Heart right ventricle (tissue), 16 donors: ENCODE measurements at places on chromosomes 2 and 18.

- DNase-seq = no peak
- no peak overlapping the region for H3K4me3 ChIP-seq
- H3K27ac ChIP-seq = no peak overlapping the region
Measured at GRCh38 chr2:39069890-39070465, 50.9 kb downstream of the SOS1 start.

DNA sequence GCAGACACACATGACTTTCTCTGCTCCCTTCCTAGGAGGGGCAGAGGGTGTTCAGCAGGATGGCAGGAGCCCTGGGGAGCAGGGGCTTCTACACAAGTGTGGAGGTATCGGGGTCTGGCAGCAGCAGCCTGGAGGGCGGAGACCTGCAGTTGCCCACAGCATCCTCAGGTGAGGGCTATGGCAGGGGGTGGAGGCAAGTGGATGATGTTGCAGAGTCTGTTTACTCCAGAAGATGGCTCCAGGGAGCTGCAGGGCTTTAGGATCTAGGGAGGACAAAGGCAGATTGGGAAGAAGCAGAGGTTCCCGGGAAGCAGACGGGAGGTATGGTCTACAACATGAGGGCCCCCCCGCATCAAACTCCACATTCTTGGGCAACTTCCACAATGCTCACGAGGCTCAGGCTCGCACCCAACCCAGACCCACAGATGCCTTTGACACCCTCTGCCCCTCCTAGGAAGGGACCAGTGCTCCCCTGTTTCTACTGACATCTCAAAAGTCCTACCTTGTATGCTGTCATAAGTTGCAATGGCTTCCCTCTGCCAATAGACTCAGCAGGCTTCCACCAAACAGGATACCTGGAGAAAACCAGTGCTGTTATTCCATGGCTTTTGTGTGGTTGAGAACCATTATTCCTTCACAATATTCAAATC is 12.0 kb upstream of the ATP6V1C2 start:
- no peak for DNase-seq
- H3K4me1 ChIP-seq = no peaks in the 10 kb centered on the region
- H3K4me3 ChIP-seq = no peak overlapping the region
- no peak overlapping the region for H3K27ac ChIP-seq
- H3K36me3 ChIP-seq = no peaks in the 10 kb centered on the region

DNA sequence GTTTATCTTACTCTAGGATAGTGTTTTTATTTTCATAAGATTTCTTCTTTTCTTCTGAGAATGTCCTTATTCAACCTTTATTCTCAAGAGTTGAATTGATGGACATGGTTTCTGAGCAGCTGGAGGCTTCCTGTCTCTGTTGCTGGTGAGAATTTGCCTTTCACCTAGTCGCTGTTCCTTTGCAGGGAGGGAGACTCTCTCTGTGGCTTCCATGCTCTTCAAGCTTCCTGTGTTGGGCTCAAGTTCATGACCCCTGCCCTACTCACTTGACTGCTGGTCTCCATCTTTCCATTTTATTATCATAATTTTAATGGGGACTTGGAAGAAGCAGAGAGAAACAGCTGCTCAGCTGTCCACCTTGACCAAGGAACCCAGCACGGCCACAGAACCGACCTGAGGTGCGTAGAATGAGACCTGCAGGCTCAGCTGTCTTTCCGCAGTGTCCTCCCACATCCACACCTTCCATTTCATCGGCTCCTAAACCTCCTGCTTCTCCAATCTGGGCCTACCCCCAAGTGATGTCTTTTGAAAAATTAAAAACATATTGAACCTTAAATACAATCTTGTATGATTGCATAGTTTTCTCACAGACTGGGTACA is 24.2 kb downstream of the TMEM18 start:
- DNase-seq = no peak
- no peak overlapping the region for H3K27ac ChIP-seq
- H3K36me3 ChIP-seq = no peaks in the 10 kb centered on the region
- H3K4me1 ChIP-seq = no peaks in the 10 kb centered on the region

GRCh38 chr2:152369176-152369860 is 34.3 kb downstream of the FMNL2 start:
- H3K36me3 ChIP-seq = no peaks in the 10 kb centered on the region
- no peaks in the 10 kb centered on the region for H3K27me3 ChIP-seq
- H3K27ac ChIP-seq = no peak overlapping the region
- peaks cover 4% of the 10 kb centered on the region for H3K4me1 ChIP-seq

DNA sequence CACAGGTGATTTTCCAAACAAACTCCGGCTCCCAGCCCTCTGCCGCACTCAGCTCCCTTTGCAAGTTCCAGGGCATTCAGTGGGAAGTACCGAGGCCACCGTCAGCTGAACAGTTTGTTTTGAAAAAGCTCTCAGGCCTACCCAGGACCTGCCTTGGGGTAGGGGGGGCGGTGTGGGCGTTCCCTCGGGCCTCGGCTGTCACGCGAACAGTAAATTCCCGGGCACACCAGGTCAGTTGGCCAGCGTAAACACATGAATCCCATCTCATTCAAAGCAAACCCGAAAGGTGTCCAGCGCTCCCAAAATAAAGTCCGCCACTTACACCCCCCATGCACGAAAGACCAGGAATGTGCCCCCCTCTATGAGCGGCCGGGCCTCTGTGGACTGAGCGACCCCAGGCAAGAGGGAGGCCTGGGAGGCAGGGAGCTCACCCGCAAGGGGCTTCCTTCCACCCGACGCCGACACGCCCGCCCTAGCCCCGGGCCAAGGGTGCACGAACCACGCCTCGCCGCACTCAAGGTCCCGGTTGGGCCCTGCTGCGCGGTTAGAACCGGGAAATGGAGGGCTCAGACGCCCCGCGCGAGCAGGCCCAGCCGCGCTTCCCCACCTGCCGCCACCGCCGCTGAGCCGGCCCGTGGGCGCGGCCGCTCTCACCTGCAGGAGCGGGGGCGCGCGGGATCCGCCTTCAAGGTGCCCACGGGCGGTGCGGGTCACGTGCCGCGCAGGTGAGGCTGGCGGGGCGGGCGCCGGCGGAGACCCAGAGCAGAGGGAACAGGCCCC is at the start of gene WDSUB1:
Gene WDSUB1 (minus strand): TSS at position 775 of the 780 bp plus-strand sequence. CDS start 3,634 bp downstream, outside the sequence.
- no peaks in the 10 kb centered on the region for H3K27me3 ChIP-seq
- peak within 1 kb of the TSS; percentile 90 for H3K4me3 ChIP-seq
- peaks cover 14% of the 10 kb centered on the region for H3K4me1 ChIP-seq
- no peaks in the 10 kb centered on the region for H3K36me3 ChIP-seq
- peak; percentile 69 for DNase-seq

GRCh38 chr18:75966431-75966830 is 528.6 kb downstream of the ZNF516 start:
- H3K27me3 ChIP-seq = no peaks in the 10 kb centered on the region
- no peak overlapping the region for H3K4me3 ChIP-seq
- DNase-seq = no peak
- H3K36me3 ChIP-seq = no peaks in the 10 kb centered on the region
- H3K4me1 ChIP-seq = peaks cover 8% of the 10 kb centered on the region

- no peaks in the 10 kb centered on the region for H3K27me3 ChIP-seq
- H3K27ac ChIP-seq = no peak overlapping the region
- H3K36me3 ChIP-seq = no peaks in the 10 kb centered on the region
- H3K4me3 ChIP-seq = no peak overlapping the region
- DNase-seq = no peak
Measured at GRCh38 chr2:127776122-127776780, 34.7 kb downstream of the WDR33 start.

- H3K36me3 ChIP-seq = no peaks in the 10 kb centered on the region
- no peaks in the 10 kb centered on the region for H3K27me3 ChIP-seq
- no peak for DNase-seq
- no peak overlapping the region for H3K4me3 ChIP-seq
Measured at GRCh38 chr2:146806364-146807005, 1038.3 kb upstream of the ACVR2A start.

DNA sequence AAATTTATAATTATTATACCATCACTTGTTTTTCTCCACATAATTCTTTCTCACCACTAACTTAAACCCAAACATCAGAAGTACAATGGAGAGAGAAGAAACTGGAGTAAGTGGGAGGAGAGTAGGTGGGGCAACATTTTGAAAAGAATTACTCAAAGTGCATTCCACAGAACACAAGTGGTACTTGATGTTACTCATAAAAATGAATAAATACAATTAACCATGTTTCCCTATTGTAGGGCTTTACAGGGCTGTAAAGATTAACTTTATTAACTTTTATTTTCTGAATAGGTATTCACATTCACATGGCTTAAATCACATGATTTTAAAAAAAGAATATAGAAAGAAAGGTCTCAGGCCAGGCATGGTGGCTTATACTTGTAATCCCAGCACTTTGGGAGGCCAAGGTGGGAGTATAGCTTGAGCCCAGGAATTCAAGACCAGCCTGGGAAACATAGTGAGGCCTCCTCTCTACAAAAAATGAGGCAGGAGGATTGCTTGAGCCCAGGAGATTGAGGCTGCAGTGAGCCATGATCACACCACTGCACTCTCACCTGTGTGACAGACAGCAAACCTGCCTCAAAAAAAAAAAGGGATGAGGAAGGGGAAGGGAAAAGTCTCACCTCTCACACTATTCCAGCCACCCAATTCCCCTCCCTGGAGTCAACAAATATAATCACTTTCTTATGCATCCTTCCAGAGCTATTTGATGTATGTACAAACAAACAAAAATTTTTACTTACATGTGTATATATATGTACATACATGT is 47.1 kb downstream of the KCNG3 start:
- no peak overlapping the region for H3K4me3 ChIP-seq
- H3K4me1 ChIP-seq = no peaks in the 10 kb centered on the region
- DNase-seq = no peak

DNA sequence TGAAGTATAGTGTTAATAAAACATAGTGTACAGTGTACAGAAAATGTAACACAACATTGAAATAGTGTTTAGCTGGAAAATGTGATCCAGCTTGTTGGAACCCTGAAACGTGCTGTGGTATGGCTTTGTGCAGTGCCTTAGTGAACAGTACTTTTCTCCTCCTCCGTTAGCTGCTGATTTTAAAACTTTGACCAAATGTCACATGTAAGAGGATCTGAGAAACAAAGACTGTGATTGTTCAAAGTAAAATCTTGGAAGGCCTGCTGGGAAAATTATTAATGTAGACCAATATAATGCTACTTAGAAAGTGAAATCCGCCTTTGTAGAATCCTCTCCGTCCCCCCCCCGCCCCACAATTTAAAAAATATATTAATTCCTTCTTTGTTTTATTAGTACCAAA is 911 bp upstream of the KCNJ13 start:
- H3K4me3 ChIP-seq = no peak overlapping the region
- H3K27me3 ChIP-seq = no peaks in the 10 kb centered on the region
- peaks cover 4% of the 10 kb centered on the region for H3K36me3 ChIP-seq
- H3K27ac ChIP-seq = no peak overlapping the region

GRCh38 chr2:239956818-239957261 is 68.3 kb downstream of the NDUFA10 start:
- H3K27ac ChIP-seq = no peak overlapping the region
- no peak overlapping the region for H3K4me3 ChIP-seq
- DNase-seq = peak; percentile 49

DNA sequence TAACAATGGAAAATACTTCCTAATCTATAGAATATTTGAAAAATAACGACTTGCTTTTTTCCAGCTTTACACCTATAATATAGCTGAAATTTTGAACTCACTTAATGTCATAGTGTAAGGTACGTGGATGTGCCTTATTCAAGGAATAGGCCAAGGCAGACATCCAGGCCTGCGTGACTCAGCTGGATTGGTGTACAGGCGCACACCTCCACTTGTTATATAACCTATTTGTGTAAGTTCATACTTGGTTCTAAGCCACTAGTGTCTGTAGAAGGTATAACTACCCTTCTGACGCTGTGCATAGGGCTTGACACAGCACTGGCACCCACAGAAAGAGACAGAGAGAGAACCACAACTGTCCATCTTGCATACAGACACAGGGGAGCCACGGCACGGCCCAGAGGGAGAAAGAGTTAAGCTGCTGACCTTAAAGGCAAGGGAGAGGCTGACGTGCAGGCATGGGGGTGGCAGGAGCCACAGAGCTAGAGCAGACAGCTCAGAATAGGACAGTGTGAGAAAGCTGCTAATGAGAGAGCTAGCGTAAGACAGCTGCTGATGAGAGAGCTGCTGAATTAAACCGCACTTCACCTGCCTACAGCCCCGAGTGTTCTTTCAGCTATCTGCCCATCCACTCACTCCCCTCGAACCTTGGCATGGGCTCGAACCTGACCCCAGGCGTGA is 16.1 kb downstream of the CCDC178 start:
- no peak overlapping the region for H3K4me3 ChIP-seq
- peaks cover 4% of the 10 kb centered on the region for H3K27me3 ChIP-seq
- H3K27ac ChIP-seq = no peak overlapping the region

DNA sequence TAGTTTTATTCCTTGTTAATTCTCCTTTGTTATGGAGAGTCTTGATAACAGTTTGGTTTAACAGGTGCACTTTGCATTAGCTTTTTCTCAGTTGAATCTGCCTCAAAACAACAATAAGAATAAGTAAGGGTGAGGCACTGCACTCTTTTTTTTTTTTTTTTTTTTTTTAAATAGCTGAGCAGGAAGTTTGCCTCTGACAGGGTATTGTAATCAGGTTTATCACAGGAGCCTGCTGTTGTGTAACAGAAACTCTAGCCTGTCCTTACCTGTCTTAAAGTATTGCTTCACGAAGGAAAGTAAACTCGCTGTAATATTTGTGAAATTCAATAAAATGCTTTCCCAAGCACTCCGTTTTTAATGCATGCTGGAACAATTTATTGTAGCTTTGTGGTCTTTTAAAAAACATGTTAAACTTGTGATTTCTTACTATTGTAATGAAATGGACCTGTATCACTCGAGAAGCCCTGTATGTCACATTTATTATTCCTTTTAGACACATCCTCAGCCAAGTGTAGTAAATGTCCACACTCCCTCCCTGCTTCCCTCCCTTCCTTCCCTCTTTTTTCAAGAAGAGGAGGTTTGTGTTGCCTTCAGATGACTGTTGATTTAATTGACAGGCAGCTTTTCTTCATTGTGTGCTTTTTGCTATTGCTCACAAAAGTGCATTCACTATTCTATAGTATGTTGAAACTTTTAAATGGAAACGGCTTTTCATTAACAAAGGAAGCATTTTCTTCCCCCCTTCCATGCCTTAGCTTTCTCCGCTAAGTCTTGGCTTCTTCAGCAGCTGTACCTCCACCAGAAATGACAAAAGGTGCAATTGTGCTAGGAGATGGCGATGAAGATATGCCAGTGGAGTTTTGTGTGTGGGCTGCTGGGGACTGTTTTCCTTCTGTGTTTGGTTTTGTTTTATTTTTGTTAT is 52.7 kb downstream of the TAF1B start:
- no peak for DNase-seq
- H3K4me1 ChIP-seq = no peaks in the 10 kb centered on the region
- H3K27me3 ChIP-seq = no peaks in the 10 kb centered on the region
- no peak overlapping the region for H3K4me3 ChIP-seq
- H3K36me3 ChIP-seq = no peaks in the 10 kb centered on the region

- peaks cover 85% of the 10 kb centered on the region for H3K36me3 ChIP-seq
- no peak for DNase-seq
- H3K4me1 ChIP-seq = peaks cover 44% of the 10 kb centered on the region
- H3K27ac ChIP-seq = no peak overlapping the region
- H3K27me3 ChIP-seq = no peaks in the 10 kb centered on the region
Measured at GRCh38 chr2:131058920-131059319, 34.3 kb downstream of the FAM168B start.

- H3K4me1 ChIP-seq = no peaks in the 10 kb centered on the region
- no peak for DNase-seq
- H3K4me3 ChIP-seq = no peak overlapping the region
- no peak overlapping the region for H3K27ac ChIP-seq
- no peaks in the 10 kb centered on the region for H3K36me3 ChIP-seq
- no peaks in the 10 kb centered on the region for H3K27me3 ChIP-seq
Measured at GRCh38 chr2:240629968-240630770, 4.9 kb downstream of the GPR35 start.

- H3K36me3 ChIP-seq = peaks cover 36% of the 10 kb centered on the region
- H3K27me3 ChIP-seq = no peaks in the 10 kb centered on the region
- no peak overlapping the region for H3K4me3 ChIP-seq
- peaks cover 14% of the 10 kb centered on the region for H3K4me1 ChIP-seq
- no peak overlapping the region for H3K27ac ChIP-seq
Measured at GRCh38 chr2:29129586-29130281, 14.5 kb downstream of the CLIP4 start.
